ENCODE measurements at places on chromosomes 3 and 15.

DNA sequence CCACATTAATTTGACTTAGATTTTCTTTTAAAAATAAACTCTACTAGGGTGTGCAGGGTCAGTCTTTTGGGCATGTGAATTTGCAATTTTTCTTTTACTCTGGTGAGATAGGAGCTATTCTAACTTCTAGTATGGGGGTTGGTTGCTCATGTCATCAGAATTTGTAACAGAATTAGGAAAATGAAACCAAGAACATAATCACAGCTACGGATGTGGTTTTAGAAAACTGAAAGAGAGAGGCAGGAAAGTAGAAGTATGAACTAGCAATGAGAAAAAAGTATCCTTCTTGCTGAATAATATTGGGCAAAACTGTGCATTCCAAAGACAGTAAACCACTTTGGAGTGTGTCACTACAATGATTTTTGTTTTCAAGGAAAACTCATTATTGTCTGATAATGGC, 43.3 kb downstream of the ADPGK start:
- DNase-seq = no peak

DNA sequence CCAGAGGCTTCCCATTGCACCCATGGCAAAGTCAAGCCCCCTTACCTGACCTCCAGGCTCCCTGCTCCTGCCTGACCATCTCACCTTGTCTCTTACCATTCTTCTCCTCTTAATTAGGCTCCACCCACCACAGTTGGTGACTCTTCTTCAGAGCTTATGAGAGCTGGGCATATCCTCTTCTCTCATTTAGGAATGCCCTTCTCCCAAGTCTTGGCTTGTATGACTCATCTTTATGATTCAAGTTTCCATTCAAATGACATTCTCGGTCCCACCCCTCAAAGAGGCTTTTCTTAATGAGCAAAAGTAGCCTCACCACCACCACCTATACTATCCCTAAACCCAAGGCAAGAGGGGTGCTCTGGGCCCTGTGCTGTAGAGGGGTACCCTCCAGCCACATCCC, 55.3 kb upstream of the NUDT16 start:
- DNase-seq = no peak

GRCh38 chr3:58198362-58198761, 12.4 kb downstream of the DNASE1L3 start:
- DNase-seq = no peak

DNA sequence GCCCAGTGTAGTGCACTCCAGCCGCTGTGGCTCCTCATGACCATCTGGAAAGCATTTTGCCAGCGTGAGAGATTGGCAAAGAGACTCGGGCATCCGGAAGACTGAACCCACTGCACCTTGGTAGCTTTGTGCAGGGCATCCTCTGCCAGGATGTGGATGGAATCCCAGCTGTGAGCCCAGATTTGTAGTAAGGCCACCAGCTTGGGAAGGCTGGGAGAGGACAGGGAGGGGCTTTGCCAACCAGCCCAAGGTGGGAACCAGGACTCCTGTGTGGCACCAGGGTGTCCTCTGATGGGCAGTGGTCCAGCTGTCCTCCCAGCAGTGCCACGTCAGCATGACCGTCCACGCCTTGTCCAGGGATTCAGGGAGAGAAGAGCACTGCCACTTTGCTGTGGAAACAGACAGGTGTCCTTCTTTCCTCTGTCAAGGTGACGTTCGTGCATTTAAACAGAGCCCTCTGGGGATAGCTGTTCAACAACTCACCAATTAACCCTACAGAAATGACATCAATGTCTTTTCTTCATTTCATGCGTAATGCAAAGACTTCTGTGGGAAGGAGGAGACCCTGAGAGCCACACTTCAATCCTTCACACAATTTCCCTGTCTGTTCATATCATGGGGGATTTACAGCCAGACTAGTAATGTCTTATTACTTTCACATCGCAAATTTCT, 19.1 kb downstream of the KLF15 start:
- peak; percentile 6 for DNase-seq

GRCh38 chr15:78177447-78177873, 28.3 kb downstream of the IDH3A start:
- DNase-seq = peak; percentile 75

DNA sequence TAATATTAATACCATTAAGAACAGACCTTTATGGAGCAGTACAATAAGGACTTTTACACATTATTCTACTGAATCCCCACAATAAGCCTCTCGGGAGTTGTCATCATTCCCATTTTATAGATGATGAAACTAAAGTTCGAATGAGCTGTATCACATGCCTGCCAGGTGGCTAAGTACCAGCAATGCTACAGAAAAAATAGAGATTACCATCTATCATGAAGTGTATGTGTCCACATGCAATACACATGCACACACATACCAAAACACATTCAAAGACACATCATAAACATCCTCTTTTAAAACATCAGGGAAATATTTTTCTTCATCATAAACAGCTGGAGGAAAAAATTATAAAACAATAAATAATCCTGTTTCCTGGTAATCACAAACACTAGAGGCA, 136.6 kb downstream of the SUCLG2 start:
- DNase-seq = no peak

GRCh38 chr3:74384159-74384558, 230.3 kb downstream of the CNTN3 start:
- no peak for DNase-seq

DNA sequence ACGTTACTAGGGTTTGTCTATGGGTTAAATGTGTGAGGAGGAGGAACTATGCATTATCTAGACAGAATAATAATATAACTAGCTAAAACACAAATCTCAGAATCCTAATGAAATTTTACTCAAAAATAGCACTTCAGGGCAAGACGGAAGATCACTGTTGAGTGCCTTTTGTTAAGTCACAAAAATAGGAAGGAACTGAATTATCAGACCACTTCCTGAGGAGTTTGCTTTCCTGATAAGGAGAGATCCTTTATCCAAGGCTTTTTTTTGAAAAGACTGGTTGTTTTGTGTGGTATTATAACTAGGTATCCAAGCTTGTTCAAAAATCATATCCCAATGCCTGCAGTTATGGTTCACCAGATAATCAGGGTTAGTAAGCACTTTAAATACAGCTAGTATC, 34.6 kb downstream of the NR2E3 start:
- DNase-seq = no peak

- DNase-seq = peak; percentile 35
Observed at GRCh38 chr3:53324105-53324504, 23.2 kb downstream of the DCP1A start.

GRCh38 chr3:17087509-17087908, 202.8 kb downstream of the PLCL2 start:
- no peak for DNase-seq

- DNase-seq = no peak
Observed at GRCh38 chr3:55297706-55298105, 189.4 kb downstream of the WNT5A start.

GRCh38 chr3:10778492-10779292, 37.3 kb upstream of the SLC6A11 start:
- DNase-seq = no peak

DNA sequence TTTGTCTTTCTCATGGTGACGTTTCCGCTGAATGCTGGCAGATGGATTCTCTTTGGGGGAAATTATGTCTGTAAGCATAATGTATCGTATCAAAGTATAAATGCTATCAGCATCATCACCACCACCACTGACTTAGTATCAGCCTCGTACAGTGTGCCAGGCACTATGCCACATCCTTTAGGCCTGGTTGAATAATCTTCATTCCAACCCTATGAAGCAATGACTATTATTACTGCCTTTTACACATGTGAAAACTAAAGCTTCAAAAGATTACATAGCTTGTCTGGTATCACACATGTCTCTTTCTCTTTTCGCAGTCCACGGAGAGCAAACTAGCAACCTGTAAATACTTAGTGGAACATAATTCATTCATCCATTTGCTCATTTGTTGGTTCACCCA, 166.7 kb upstream of the PRICKLE2 start:
- no peak for DNase-seq

GRCh38 chr3:42129014-42129953, 38.1 kb downstream of the TRAK1 start:
- DNase-seq = no peak

- no peak for DNase-seq
Observed at GRCh38 chr15:33028495-33028894, 166.0 kb downstream of the FMN1 start.

DNA sequence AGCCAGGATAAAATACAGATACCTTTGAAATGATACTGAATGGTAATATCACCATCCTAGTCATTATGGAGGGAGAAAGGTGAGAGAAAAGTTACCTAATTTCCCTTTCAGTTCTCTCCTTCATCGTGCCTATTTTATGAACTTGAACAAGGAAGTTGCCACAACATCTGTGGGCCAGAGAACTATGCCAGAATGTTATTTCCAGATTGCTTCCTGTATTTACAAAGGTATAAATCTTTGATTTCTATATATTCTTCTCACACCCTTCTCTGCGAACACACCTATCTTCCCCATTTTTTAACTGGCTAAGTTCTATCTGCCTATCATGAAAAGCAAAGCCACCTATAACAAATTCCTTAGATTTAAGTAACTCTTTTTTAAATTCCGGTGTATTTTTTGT, 163.6 kb upstream of the GRM7 start:
- no peak for DNase-seq

DNA sequence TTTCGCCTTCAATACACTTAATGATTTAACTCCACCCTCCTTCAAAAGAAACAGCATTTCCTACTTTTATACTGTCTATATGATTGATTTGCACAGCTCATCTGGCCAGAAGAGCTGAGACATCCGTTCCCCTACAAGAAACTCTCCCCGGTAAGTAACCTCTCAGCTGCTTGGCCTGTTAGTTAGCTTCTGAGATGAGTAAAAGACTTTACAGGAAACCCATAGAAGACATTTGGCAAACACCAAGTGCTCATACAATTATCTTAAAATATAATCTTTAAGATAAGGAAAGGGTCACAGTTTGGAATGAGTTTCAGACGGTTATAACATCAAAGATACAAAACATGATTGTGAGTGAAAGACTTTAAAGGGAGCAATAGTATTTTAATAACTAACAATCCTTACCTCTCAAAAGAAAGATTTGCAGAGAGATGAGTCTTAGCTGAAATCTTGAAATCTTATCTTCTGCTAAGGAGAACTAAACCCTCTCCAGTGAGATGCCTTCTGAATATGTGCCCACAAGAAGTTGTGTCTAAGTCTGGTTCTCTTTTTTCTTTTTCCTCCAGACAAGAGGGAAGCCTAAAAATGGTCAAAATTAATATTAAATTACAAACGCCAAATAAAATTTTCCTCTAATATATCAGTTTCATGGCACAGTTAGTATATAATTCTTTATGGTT, at the start of gene CCR5:
Gene CCR5 (plus strand): TSS at position 108 of the 680 bp plus-strand sequence. CDS start 1,957 bp downstream, outside the sequence.
- no peak for DNase-seq

DNA sequence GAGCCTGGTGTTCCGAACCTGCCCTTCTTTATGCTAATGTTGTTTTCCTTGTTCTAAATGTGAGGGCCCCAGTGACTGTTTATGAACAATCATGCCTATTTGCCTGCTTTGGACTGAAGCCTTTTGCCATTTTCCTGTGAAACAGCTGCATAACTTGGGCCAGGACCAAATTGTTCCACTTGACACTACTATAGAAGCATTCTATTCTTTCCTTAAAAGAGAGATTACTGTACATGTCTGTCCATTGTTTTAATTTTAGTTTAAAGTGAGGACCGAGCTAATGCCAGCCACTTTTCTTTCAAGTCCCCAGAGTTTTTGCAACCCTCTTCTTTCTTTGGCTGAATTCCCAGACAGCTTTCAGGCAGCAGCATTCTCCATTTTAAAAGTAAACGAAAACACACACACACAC, 980.3 kb downstream of the CADM2 start:
- DNase-seq = no peak

DNA sequence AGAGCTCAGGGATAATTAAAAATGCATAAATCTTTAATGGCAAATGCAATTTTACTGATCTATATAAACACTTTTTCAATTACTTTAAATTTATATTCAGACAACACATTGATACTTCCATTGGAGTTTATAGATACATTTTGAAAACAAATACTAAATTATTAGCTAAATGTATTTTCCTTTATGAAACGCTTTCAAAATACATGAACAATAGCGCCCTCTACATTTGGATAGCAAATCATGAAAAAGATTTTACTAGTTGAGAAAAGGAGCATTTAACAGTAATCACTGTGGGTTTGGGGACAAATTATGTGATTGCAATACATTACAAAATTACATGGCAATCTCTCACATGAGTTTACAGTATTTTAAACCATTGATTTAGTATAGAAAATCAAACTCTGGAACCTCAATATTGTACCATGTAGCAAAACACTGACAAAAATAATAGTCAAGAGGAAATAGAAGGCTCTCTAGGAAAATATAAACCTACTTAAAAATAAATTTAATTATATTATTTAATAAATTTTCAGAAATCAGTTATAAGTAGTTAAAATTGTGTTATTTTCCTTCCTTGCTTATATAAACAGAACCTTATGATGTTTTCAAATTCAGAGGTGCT, 207.9 kb downstream of the ZIC1 start:
- no peak for DNase-seq

GRCh38 chr3:134251731-134252391, 1.2 kb upstream of the RYK start:
- DNase-seq = no peak

DNA sequence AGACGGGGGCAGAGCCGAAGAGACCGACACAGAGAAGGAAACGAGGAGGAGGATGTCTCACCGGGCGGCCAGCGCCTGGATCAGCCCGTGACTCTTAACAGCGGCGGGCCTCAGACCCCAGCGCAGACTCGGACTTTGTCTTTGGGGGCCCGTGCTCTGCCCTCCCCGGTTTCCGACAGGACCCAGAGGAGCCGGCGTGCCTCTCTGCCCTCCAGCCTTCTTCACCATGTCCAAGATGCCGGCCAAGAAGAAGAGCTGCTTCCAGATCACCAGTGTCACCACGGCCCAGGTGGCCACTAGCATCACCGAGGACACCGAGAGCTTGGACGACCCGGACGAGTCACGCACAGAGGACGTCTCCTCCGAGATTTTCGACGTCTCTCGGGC, 1.0 kb downstream of the TSC22D2 start:
- DNase-seq = no peak

DNA sequence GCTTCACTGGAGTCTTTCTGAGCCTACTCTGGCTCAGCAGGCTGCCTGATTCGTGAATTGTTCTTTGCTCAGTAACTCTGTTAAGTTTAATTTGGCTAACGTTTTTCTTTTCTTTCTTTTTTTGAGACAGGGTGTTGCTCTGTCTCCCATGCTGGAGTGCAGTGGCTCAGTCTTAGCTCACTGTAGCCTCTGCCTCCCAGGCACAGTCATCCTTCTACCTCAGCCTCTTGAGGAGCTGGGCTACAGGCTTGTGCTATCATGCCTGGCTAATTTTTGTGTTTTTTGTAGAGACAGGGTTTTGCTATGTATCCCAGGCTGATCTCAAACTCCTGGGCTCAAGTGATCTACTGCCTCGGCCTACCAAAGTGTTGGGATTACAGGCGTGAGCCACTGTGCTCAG, 165.0 kb downstream of the PEX5L start:
- DNase-seq = no peak

Data from testis (tissue), 5 donors.